ENCODE measurements at places on chromosomes 5 and 9. TPM values are rescaled to one million over a fixed set of nuclear protein-coding genes. Genes with fewer than 3 reads are reported as not detected.

OR13C8 gene
- not detected for total RNA-seq

JAKMIP2 gene
- 0.17 TPM for total RNA-seq

TLX3 gene
- not detected for total RNA-seq

PLPPR1 gene
- not detected for total RNA-seq

MARVELD2 gene
- total RNA-seq: 0.45 TPM

GABRA6 gene
- not detected for total RNA-seq

DOCK8 gene
- total RNA-seq: 114 TPM

NXNL2 gene
- not detected for total RNA-seq

NMRK1 gene
- total RNA-seq: 22.6 TPM

FOXD4L6 gene
- not detected for total RNA-seq

CARTPT gene
- total RNA-seq: not detected

PCDHGA5 gene
- 0.05 TPM for total RNA-seq

FIBCD1 gene
- not detected for total RNA-seq

GRM6 gene
- not detected for total RNA-seq

ZNF462 gene
- 0.33 TPM for total RNA-seq

DIPK1B gene
- not detected for total RNA-seq

RETREG1 gene
- total RNA-seq: 20.0 TPM

FLT4 gene
- 2.7 TPM for total RNA-seq

MUSK gene
- not detected for total RNA-seq

KCNIP1 gene
- total RNA-seq: not detected

PBX3 gene
- 9.4 TPM for total RNA-seq

ANKRD18A gene
- 8.1 TPM for total RNA-seq

CTSV gene
- total RNA-seq: 1.2 TPM

DOK3 gene
- total RNA-seq: 0.37 TPM
